ENCODE measurements at places on chromosomes 2 and 18. TPM values are rescaled to one million over a fixed set of nuclear protein-coding genes. Genes with fewer than 3 reads are reported as not detected.

DYSF gene
- 4.8 TPM for total RNA-seq

FOSL2 gene
- 76.9 TPM for total RNA-seq

RAB6C gene
- 0.06 TPM for total RNA-seq

CDH2 gene
- 0.17 TPM for total RNA-seq

PPP4R3B gene
- total RNA-seq = 74.2 TPM

PKDCC gene
- total RNA-seq = not detected

ACKR3 gene
- 1.6 TPM for total RNA-seq

BMP10 gene
- total RNA-seq = not detected

KRTCAP3 gene
- total RNA-seq = 4.6 TPM

PRPF40A gene
- total RNA-seq = 140 TPM

EN1 gene
- not detected for total RNA-seq

RIT2 gene
- not detected for total RNA-seq

CYB5A gene
- 70.5 TPM for total RNA-seq

GPR39 gene
- not detected for total RNA-seq

QPCT gene
- total RNA-seq = 5.5 TPM

HOXD8 gene
- total RNA-seq = not detected

SP110 gene
- 51.3 TPM for total RNA-seq

CGREF1 gene
- 7.0 TPM for total RNA-seq

SPDYA gene
- 0.89 TPM for total RNA-seq

CTIF gene
- total RNA-seq = 6.9 TPM

STK17B gene
- total RNA-seq = 129 TPM

EIF2AK2 gene
- total RNA-seq = 37.4 TPM

CD28 gene
- total RNA-seq = 70.0 TPM

MYO5B gene
- not detected for total RNA-seq

FAM168B gene
- total RNA-seq = 83.8 TPM

SLC30A3 gene
- total RNA-seq = 0.23 TPM

SH3BP4 gene
- not detected for total RNA-seq

TTN gene
- 0.38 TPM for total RNA-seq

AKAIN1 gene
- total RNA-seq = not detected

POTEC gene
- total RNA-seq = not detected

FBXO15 gene
- total RNA-seq = 1.1 TPM

DNAH6 gene
- total RNA-seq = 0.13 TPM

NT5DC4 gene
- not detected for total RNA-seq

AMER3 gene
- not detected for total RNA-seq

ANKRD62 gene
- not detected for total RNA-seq

AGXT gene
- not detected for total RNA-seq

SPP2 gene
- total RNA-seq = not detected

PSD4 gene
- total RNA-seq = 224 TPM

SIGLEC15 gene
- total RNA-seq = not detected

RAB6D gene
- not detected for total RNA-seq

SPHKAP gene
- not detected for total RNA-seq

TGFA gene
- total RNA-seq = 0.11 TPM

IL1R1 gene
- 1.8 TPM for total RNA-seq

TSPYL6 gene
- not detected for total RNA-seq

TUBA4B gene
- total RNA-seq = not detected

LRPPRC gene
- 190 TPM for total RNA-seq

CD302 gene
- total RNA-seq = 0.61 TPM

RNF144A gene
- 13.1 TPM for total RNA-seq

Measured in activated CD8-positive, alpha-beta memory T cell treated with anti-CD3 and anti-CD28 coated beads for 36 hours (primary cell).